NCI-H2029 treated with DMSO at 0.1 percent for 48 hours (cell line): ENCODE measurements at places on chromosomes 12 and 14.

DNA sequence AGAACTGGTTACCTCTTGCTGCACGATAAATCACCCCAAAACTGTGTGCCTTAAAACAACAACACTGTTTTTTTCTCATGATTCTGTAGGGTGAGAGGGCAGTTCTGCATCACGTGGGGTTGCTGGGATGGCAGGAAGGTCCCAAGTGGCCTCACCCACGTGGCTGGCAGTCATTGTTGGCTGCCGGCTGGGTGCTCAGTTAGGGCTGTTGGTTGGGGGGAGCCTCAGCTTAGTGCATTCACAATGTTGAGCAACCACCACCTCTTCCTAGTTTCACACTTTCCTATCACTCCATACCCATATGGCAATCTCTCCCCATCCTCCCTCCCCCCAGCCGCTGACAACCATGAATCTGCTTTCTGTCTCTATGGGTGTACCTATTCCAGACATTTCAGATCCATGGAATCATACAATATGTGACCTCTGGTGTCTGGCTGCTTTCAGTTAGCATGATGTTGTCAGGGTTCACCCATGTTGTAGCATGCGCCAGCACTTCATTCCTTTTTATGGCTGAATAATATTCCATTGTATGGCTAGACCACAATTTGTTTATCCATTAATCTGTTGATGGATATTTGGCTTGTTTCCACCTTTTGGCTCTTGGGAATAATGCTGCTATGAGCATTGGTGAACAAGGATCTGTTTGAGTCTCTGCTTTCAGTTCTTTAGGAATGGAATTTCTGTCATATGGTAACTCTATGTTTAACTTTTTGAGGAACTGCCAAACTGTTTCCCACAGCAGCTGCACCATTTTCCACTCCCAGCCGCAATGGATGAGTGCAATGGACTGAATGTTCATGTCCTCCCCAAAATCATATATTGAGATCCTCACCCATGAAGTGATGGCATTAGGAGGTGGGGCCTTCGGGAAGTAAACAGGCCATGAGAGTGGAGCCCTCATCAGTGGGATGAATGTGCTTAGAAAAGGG, 11.2 kb upstream of the POP5 start:
- no peak for DNase-seq

DNA sequence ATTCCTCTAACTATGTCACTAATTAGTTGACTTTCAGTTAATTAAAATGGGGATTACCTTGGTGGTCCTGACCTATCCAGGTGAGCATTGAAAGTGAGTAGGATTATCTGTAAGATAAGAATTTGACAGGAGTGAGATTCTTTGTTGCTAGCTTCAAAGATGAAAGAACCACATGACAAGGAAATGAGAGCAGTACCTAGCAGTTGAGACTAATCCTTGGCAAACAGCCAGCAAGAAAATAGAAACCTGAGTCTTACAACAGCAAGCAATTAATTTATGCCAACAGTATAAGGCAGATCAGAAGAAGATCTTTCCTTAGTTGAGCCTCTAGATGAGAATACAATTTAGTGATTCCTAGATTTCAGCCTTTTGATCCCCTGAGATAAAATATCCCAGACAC, 1058.4 kb downstream of the LRFN5 start:
- DNase-seq = no peak

GRCh38 chr14:45118594-45118993, 15.7 kb downstream of the FKBP3 start:
- DNase-seq = no peak

DNA sequence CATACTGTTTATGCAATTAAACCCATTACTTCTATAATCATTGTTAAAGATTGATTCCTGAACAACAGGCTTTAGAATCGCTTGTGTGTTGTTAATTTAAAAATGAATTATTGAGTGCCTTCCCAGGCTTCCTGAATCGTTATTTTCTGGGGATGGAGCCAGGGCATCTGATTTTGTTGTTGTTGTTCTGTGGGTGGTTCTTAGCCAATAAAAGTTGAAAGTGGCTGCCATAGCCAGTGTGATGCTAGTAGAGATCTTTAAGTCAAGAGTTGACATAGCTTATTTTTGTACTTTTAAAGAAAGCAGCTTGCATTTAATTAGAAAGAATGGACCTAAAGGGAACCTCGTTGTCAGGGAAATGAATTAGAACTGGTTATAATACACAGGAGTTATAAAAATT, 6.4 kb downstream of the GOLGA5 start:
- DNase-seq = no peak

DNA sequence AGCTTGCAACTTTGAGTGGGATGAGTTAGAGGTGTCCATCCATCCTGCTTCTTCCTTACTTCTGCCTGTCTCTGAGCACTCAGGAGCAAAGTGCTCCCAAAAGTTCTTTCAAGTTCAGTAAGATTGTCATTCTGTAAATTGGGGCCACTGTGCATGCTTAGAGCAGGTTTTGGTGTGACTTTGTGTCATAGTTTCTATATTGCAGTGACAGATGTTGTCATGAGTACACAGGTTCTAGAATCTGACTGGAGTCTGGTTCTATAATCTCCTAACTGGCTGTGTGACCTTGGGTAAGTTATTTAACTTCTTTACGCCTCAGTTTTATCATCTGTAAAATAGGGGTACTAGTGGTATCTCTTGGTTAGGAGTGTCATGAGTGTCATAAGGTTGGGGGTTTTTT, 202.7 kb upstream of the BCL2L14 start:
- DNase-seq = no peak

DNA sequence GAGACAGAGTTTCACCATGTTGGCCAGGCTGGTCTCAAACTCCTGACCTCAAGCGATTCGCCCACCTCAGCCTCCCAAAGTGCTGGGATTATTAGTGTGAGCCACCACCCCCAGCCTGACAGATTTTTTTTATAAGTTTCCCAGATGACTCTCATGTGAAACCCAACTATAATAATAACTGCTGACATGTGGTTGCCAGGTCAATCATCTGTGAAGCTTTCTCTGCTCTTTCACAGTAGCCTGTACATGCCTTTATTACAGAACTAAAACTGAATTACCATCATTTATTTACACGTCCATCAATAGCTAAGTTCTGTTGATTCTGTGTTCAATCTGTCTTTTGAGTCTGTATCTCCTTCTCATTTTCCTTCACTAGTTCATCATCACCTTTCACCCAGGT, 218.5 kb downstream of the RPS29 start:
- no peak for DNase-seq

- no peak for DNase-seq
Measured at GRCh38 chr12:1660304-1661187, 30.3 kb upstream of the ADIPOR2 start.

DNA sequence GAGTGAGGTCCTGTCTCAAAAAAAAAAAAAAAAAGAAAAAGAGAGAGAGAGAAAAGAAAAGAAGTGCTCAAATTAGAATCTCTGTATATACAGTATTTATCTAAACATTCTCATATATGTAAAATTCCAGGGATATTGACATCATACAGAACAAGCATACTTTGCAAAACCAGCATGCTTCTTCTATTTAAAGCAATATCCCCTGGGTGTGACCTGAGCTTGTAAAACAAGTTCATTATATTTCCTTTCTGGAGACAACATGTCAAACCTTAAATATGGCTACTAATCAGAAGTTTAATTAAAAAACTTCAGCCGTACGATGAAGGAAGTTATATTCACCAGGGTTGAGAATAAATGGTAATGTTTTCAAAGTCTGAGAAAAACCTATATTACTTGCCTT, 175.8 kb upstream of the HMGA2 start:
- DNase-seq = no peak

DNA sequence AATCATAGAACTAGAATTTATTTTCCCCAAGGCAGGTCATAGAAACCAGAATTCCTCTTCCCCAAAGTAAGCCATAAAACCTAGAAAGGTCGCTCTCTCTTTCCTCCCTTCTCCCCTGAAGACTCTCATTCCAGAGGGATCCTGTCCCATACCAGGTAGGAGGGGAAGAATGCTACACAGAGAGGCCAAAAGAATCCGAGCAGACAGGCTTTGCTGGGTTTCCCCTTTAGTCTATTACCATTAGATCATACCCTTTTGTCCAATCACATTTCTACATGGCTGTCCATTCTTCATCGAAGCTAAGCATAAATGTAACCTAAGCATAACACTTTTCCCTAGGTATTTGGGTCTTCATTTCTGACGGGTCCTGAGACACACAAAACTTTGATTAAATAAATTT, 204.5 kb downstream of the SPTSSA start:
- no peak for DNase-seq

- no peak for DNase-seq
Measured at GRCh38 chr14:24820616-24821015, 186.6 kb upstream of the GZMB start.

DNA sequence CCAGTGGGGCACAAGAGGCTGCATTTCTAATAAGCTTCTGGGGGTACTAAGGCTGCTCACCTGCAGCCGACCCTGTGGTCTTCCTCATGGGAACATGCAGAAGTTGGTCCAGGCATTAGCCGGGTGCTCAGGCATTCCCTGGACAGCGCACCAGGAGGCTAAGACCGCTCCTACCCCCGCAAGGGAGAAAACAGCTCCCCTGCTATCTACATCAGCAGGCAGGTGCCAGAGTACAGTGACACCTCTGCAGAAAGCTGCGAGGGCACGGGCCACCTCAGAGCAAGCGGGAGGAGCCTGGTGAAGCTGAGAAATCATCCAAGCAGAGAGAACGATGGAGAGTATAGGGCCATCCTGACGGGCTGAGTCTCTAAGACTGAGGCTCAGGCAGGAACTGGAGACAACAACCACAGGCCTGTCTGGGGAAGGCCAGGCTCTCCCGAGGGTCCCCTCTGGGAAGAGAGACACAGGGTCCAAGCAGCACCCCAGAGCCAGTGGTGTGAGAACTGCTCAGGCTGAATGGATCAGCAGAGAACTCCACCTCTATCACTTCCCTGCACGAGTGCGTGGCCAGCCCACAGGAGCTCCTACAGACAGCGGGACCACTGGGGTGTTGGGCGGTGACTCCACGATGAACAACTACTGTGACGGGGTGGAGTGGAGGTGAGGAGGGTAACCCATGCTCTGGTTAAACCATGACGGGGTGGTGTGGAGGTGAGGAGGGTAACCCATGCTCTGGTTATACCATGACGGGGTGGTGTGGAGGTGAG, 62.1 kb downstream of the AMN start:
- DNase-seq = no peak

- DNase-seq = no peak
Measured at GRCh38 chr14:70822530-70823185, 13.3 kb upstream of the MAP3K9 start.

DNA sequence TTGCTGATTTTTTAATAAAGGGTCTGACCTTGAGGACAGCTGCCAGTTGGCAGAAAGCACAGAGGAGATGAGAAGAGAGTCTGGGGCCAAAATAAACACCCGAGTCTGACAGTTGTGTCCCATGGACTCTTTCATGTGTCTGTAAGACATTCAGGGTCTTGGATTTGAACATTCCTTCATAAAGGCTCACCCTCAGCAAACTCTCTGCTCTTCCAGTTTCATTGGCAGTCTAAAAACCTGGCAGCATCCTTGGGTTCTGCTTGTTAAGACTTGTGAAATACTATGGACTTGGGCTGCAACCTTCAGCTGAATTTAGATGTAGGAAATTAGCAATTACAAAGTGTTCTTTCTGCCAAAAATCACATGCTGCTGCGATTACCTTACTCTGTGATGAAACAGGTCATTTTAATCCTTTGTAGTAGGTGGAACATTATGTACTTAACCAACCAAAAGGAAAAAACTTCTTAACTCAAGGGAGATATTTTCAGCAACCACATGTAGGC, 32.0 kb upstream of the LMNTD1 start:
- DNase-seq = no peak

DNA sequence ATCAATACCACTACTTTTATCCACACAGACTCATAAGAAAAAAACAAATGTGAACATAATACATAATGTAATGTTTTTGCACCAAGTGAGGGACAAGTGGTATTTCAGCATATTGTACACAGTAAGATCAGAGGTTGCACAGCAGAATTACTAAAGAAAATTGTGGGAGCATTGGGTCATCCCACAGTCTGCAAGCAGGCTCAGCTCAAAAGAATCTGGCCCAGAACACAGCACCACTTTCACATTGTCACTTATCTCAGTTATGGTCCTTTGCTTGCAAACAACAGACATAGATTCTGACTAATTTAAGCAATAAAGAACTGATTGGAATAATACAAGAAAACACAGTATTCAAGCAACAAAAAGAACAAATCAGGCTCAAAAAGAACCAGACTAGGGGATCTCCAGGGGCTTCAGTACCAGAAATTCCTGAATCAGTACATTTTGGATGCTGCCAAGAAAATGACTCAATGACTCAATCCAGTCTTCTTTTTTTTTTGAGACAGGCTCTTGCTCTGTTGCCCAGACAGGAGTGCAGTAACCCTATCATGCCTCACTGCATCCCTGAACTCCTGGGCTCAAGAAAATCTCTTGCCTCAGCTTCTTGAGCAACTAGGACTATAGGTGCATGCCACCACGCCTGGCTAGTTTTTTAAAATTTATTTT, 42.9 kb upstream of the EEA1 start:
- DNase-seq = no peak

DNA sequence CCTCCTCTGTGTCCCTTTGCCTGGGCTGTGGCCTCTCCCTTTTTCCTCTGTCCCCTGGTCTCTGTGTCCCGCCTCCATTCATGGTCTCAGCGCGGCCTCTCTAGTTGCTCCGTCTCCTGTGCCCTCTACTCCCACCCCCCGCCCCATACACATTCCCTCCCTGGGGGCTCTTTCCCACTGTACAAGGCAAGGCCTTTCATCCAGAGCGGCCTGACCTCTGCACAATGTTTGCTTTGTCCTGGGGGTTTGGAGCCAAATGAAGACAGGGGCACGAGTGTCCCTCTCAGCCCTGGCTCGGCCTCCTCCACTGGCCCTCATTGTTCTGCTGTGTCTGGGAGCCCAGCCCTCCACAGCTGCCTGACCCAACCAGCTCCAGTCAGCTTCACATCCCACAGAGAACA, 678.6 kb downstream of the BCL11B start:
- DNase-seq = no peak

DNA sequence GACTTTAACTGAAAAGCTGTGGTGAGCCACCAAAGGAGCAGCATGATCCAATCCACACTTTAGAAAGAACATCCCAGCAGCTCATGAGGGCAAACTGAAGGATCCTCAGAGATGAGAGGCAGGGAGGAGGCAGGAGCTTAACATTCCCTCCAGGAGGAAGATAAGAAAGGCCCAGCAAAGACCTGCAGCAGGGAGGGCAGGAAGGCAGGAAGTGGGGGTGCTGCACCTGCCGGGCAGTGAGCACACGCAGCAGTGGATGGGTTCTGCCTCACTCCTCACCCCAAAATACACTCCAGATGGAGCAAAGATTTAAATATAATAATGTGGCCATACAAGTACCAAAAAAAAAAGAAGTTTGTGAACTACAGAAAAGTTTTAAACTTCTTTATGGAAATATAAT, 48.4 kb downstream of the GCH1 start:
- no peak for DNase-seq

DNA sequence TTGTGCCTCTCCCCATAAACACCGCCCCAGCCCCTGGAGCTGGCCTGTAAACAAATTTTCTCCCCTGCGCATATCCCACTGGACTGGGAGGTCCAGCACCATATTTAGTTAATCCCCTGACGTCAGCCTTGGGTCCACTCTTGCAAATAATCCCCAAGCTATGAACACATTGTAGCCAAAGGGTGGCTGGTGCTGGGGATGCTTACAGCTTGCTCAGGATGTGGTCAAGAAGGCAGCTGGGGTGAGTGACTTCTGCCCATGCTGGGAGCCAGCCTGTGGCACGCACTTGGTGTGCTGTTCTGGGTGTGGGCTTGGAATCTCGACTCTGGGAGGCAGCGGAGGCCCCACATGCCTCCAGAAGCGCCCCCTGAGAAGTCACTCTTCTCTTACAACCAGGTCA, 32.1 kb downstream of the CMKLR1 start:
- DNase-seq = no peak
